ENCODE measurements at places on chromosomes 7 and 10. TPM values are rescaled to one million over a fixed set of nuclear protein-coding genes. Genes with fewer than 3 reads are reported as not detected.

Gene PAOX
- total RNA-seq: 11.9 TPM

DNA sequence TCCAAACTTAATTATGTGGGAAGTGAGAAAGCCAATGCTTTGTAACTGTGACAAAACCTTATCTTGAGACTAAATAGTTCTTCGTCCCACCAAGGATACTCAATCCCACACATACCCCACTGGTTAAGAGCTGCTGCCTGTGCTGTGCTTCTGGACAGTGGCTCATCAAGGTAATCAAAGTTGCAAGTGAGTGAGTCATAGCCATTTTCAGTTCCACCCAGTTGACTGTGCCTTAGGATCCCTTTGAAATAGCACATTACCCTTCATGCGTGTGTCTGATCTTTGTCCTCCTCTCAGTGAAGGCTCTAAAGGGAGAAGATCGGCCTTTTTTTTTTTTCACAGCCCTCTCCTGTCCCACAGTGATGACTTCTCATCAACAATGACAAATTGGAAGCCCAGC is 706.0 kb upstream of the AUTS2 start:
- no peak for DNase-seq

Gene HYAL4
- total RNA-seq: not detected

DNA sequence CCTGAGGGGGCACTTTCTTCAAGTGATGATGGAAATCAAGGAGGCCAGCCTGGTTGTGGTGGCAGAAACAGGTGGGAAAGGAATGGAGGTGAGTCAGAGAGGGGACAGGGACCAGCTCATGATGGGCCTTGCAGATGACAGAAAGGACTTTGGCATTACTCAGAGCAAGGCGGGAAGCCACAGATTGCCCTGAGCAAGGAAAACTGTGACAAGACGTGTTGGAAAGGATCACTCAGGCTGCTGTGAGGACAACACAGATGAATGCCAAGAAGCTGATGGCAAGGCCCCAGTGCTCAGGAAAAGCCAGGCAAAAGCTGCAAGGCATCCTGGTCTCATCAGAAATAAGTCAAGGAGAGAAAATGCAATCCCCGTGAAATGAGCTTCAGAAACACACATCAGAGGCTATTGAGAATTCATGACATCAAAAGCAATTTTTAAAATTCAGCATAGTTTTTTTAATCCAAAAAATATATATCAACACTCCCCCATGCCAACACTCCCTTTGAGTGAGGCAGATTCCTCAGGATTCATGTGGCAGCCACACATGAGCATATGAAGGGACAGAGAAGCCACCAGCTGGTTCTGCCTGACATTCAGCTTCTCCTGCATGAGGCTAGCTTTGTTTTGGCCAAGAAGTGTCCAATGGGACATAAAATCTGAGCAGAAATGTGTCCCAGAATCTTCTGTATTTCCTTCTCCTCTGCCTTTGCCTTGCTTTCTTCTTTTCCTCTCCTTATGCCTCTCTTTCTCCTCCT is 244.5 kb upstream of the MYO3A start:
- DNase-seq: no peak

DNA sequence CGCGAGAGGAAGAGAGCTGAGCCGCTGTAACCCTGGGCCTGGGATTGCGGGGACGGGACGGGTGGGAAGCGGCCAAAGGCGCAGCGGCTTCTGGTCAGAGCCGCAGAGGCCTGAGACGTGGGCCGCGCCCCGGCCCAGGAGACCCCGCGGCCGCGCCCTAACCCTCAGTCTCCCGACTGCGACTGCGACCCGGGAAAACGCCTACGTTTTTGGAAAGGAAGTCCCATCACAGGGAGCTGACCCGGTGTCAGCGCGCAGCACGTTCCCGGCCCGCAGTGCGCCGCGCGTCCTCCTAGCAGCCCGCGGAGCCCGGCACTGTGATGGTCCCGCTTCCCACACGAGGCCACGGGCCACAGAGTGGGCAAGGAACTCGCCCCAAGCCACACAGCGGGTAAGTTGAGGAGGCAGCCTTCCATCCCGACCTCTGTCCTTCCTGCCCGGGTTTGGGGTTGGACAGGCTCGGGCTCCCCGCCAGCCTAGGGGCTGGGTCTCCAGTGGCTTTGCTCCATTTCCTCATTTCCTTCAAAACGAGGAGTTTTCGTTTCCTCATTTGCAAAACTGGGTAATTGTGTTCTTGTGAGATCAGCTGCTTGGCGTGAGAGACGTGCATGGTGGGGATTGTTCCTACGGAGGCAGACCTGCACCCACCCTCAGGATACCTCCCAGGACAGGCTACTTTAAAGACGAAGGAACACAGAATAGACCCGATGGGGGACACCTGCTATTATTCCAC is 1.2 kb downstream of the GPNMB start:
- DNase-seq: no peak

Gene TMEM72
- not detected for total RNA-seq
